GM10248 (cell line): ENCODE measurements at places on chromosomes 6 and 20.

DNA sequence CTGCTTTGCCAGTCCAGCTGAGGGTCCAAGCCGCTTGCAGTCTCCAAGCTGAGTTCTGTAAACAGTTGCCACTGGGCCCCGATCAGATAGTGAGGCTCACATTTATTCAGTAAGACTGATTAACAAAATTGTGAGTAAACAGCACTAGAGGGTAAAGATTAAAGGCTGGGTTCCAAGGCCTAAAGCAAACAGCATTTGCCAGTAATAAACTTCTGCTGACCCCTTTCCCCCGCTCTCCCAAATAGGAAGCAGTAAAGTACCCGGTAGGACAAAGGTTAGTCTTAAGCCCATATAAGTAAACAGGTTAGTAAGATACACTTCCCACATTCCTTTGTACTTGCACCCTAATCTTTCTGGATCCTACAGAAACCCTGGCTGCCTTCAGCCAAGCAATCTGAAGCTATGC, 181.8 kb downstream of the MEI4 start:
- no peak for DNase-seq

- no peak for DNase-seq
Measured at GRCh38 chr6:28696167-28696566, 170.5 kb downstream of the GPX5 start.

- no peak for DNase-seq
Measured at GRCh38 chr6:125989631-125990030, 3.3 kb downstream of the TRMT11 start.

- no peak for DNase-seq
Measured at GRCh38 chr6:160198606-160199211, 59.9 kb downstream of the SLC22A2 start.

GRCh38 chr6:558089-558488, 98.8 kb downstream of the HUS1B start:
- DNase-seq: peak; percentile 30

DNA sequence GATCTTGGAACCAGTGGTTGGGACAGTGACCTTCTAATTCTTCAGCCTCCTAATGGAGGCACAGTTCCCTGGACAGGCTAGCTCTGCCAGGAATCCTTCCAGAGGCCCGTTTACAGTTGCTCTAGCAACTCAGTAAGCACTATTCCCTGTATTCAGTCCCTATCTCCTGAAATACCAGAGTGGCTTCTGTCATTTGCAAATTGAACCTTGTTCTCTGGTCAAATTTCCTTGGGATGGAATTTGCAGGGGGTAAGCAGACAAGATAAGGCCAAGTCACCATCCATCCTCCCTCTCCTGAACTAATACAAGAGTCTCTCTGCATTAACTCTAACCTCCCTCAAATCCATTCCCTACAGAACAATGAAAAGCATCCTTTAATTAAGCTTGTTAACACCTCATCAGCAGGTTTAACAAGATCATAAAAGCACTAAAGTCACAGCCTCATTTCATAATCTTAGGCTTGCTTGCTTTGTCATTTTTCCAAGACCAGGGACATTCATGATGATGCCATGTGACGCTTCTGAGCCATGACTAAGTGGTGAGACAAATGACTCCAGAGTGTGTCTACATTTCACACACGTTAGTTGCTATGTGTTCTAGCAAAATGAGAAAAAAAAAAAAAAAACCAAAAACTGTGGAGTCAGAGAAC, 37.1 kb downstream of the SLC22A23 start:
- no peak for DNase-seq

GRCh38 chr6:43286980-43287716, 10.9 kb upstream of the SLC22A7 start:
- no peak for DNase-seq

- no peak for DNase-seq
Measured at GRCh38 chr20:17497821-17498580, 33.2 kb downstream of the BFSP1 start.

- no peak for DNase-seq
Measured at GRCh38 chr6:5202206-5202605, 58.5 kb downstream of the LYRM4 start.

GRCh38 chr6:89487864-89488263, 54.9 kb downstream of the ANKRD6 start:
- no peak for DNase-seq

GRCh38 chr6:148244217-148244935, 98.3 kb upstream of the SASH1 start:
- DNase-seq: no peak

GRCh38 chr6:120514544-120514943, 819.7 kb downstream of the TBC1D32 start:
- DNase-seq: no peak

DNA sequence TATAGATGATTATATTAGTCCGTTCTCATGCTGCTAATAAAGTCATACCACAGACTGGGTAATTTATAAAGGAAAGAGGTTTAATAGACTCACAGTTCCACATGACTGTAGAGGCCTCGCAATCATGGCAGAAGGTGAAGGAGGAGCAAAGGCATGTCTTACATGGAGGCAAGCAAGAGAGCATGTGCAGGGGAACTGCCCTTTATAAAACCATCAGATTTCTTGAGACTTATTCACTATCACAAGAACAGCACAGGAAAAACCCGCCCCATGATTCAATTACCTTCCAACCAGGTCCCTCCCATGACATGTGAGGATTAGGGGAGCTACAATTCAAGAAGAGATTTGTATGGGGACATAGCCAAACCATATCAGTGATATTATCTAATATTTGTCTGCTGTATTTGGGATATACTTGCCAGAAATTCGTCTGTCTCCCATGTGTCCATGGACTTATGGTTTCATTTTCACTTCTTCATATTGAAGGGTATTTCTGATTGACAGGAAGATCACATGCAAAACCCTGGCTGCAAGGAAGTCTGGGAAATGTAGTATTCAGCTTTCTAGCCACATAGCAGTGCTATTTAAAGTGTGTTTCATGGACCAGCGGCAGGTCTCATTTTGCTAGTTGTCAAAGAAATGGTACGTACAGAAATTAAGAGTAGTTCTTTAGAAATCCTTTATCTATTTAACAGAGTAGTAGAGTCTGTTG, 50.5 kb upstream of the PAK5 start:
- peak; percentile 15 for DNase-seq

GRCh38 chr6:35213824-35214756, at the start of gene SCUBE3:
SCUBE3 (plus strand) TSS chr6:35213956; CDS start chr6:35214419, 463 bp downstream.
- peak; percentile 68 for DNase-seq

DNA sequence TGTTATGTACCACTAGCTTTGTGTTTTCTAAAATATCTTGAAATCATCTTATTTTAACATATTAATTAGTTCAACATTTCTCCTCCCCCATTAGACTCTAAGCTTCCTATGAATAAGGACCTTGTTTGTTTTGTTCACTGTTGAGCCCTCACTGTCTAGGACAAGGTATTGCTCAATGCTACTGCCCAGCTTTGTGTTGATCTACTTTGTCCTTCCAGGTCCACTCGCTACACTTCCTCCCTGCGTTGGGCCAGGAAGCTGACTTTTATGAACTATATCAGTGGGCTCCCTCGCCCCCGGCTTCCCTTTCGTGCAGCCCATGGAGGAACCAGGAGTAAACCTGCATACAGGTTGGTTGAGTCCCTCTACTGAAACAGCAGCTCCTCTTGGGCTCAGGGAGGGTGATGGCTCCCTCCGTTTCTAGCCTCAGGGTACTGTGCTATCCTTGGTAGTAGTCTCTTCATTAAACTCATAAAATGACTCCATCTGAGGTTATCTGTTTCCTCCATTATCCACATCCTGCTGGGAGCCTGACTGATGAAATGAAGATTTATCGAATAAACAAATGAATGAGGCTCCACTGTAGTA, 272.5 kb downstream of the CLIC5 start:
- DNase-seq: no peak

GRCh38 chr6:139473231-139473701, 98.8 kb upstream of the CITED2 start:
- no peak for DNase-seq

DNA sequence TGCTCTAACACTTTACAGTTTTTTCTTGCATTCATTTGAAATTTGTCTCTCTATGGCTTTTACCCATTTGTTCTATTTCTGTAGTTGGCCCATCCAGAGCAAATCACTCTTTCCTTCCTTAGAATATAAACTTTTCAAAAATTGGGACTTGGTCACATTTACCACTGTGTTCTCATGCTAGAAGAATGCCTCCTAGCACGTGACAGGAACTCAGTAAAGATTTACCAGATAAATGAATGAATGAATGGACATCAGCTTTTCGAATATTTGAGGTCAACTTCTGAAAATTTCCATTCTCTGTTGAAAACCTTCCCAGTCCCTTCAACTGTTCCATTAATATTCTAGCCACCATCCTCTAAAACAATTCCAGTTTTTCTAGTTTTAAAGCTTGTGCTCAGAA, 294.5 kb downstream of the CD83 start:
- no peak for DNase-seq

DNA sequence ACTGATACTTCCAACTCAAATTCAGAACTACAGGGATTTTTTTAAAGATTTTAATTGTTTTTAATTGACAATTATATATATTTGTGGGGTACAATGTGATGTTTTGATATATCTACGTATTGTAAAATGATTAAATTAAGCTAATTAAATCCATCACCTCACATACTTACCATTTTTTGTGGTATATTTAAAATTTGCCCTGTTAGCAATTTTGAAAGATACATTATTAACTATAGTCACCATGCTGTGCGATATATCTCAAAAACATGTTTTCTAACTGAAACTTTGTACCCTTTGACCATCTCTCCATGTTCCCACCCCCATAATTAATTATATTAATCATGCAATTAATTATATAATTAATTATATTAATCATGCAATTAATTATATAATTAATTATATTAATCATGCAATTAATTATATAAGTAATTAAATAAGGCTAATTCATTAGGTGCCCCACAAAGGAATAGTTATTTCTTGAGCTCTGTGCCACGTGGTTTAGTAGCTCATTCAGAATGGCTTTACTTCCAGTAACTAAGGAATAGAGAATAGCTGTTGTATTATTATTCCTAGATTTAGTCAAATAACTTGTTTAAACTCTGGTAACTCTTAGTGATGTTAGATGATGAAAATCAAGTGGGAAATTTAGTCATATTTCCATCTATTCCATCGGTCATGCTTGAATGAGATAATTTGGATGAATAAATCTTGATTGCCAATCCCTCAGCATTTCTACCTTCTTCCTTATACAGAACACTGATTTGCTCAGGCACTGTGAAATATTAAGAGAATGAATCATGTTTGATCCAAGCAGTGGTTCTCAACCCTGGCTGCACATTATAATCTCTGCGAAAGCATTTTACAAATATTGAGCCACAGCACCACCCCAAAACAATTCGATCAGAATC, 25.1 kb downstream of the LOC128125822 start:
- no peak for DNase-seq

GRCh38 chr6:17101422-17102257, at the start of gene STMND1:
STMND1 (plus strand) TSS chr6:17102050; CDS start chr6:17102258, 208 bp downstream.
- peak; percentile 30 for DNase-seq

DNA sequence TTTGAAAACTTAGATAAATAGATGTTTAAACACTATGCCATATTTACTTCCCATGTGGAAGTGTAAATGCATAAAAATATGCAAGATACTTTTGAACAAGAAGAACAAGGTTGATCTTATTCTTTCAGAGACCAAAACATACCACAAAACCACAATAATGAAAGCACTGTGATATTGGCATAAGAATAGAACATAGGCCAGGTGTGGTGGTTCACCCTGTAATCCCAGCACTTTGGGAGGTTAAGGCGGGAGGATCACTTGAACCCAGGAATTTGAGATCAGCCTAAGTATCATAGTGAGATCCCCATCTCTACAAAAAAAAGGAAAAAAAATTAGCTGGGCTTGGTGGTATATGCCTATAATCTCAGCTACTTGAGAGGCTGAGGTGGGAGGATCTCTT, 66.5 kb downstream of the KCNS1 start:
- no peak for DNase-seq

- no peak for DNase-seq
Measured at GRCh38 chr6:134848076-134848475, 101.8 kb downstream of the ALDH8A1 start.

- no peak for DNase-seq
Measured at GRCh38 chr6:128074567-128074966, 173.7 kb upstream of the THEMIS start.

GRCh38 chr20:31977080-31977479, 9.1 kb downstream of the XKR7 start:
- no peak for DNase-seq

- DNase-seq: no peak
Measured at GRCh38 chr20:17012546-17013226, 214.2 kb upstream of the PCSK2 start.

DNA sequence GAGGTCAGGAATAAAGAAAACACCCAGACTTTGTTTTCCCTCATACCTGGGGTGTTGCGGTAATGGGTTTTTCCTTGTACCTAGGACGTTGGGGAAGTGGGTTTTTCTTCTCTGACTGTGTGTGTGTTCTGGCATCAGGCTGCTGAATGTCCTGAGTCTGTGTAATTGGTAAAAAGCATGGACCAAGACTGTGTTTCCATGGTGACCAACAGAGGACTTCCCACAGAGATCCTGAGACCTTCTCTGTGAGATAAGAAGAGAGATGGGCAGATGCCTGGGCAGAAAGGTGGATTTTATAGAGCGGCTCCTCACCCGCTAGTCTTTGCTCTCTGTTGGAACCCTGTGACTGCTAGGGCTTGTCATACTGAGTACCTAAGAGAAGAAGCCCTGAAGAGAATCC, 135.4 kb upstream of the GGTLC1 start:
- no peak for DNase-seq

DNA sequence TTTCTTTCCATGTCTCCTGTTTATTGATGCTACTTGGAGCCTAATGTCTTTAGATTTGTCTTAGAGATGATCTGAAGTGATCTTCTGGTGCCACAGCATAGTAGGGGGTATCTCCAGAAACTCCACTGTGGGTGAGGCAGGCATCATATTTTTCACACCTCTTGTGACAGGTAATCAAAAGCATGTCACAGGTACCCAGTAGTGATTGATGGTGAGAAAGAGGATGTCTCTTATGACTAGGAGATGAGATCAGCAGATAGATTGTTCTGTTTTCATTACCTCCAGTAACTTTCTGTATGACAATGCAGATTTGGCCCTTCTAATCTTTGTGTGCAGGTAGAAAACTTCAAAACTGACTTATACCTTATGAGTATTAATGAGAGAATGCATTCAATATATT, 13.5 kb downstream of the NCOA7 start:
- DNase-seq: peak; percentile 31

DNA sequence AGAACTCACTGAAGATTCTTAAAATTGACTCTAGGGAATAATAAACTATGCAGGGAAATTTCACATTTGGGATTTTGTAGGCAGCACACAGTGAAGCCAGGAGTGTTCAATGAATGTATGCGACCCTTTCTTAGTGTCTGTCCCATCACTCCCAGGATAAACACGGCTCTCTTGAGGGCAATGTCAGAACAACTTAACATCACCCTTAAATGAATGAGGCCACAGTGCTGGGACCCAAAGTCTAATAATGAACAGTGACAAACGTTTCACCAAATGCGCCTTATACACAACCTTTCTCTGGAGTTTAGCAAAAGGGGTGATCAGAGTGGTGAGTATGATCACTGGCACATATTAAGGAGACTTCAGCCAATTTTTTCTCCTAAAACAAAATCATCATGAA, 237.3 kb downstream of the CLVS2 start:
- no peak for DNase-seq

GRCh38 chr20:53914091-53914780, 156.2 kb downstream of the BCAS1 start:
- DNase-seq: no peak

DNA sequence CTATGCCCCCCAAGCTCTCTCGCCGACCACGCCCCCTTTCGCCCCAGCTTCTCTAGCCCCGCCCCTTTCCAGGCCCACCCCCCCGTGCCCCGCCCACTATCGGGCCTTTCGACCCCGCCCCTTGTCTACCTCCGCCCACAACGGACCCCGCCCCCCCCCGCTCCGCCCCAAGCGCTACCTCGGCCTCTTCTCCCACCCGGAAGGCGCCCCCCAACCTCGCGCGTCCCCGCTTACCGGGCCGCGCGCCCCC, 200 bp downstream of the ZBTB22 start:
- DNase-seq: no peak
